ENCODE measurements at places on chromosomes 1 and 21.

DNA sequence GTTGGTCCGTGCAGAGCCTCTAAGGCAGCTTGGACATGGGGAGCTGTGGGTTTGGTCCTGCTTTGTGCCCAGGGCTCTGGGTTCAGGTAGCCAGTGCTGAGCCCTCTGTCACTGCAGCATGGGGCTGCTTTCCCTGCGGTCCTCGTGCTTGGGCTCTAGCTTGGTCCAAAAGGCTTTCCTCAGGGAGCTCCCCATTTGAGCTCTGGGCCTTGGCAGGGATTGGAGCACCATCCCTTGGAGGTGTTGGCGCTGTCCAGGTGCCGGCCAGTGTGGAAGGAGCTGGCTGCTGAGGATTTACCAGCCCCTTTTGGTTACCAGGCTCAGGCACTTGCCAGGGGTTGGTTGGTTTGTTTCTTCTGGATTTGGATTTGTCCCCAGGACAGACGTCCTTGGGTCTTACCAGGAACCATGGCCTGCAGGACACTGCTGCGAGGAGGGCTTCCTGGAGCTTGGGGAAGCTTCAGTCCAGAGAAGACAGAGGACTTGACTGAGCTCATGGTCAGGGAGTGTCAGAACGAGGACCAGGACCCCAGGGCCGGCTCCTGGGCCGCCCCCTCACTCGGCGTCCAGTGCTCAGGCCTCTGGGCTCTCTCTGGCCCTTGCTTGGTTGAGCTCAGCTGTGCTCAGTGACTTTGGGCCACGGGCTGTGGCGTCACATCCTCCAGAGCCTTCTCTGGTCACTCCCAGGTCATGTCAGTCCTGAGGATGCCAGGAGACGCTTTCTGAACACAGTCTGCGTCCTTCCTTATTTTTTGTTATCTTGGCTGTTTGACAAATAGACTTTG is 224.7 kb downstream of the CAMTA1 start:
- DNase-seq = no peak

GRCh38 chr1:44433209-44433608 is 28.2 kb downstream of the RNF220 start:
- DNase-seq = no peak

DNA sequence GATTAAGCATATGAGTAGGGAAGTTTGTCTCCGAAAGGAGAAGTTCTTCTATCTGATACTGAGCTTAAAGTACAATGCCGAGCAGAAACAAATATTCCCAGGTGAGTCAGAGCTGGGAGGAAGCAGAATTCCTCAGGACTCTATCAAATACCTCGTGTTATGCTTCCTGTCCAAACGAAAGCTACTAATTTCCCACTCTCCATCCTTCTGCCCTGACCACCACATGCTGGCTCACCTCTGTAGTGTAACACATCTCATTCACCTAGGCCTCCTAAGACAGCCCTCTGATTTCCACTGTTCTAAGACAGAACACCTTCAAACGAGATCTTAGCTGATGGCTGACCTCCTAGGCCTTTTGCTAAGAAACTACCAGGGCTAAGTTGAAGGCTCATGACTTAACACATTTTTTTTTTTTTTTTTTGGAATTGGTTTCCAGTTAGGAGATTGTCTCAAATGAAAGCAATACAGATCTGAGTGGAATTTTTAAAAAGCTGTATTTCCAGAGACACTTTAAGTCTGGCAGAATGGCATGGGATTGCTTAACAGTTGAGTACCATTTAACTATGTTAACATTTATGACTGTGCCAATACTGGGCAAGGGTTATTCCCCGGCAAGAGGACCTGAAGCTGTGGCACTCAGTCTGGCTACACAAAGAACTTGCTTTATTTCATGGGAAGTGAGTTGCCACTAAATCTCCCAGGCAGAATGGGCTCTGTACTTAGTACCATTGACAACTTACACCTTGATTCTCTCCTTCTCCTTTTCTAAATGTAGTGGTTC is 583.4 kb downstream of the DPYD start:
- DNase-seq = no peak

DNA sequence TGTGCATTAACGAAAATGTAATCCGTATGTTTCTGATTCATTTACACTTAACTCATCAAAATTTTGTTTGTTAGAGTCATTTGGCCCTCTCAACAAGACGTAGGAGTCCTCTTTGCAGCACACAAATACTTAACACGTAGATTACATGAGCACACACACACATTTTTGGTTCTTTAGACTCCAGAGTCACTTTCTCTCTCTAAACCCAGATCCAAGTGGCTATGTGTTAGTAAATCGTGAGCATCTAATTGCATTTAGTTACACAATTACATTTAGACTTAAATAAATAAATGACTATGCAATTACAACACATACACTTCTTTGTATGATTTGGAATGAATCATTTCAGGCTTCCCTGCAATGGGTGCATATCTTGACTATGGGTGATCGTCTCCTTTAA is 109.0 kb upstream of the GREM2 start:
- DNase-seq = no peak

DNA sequence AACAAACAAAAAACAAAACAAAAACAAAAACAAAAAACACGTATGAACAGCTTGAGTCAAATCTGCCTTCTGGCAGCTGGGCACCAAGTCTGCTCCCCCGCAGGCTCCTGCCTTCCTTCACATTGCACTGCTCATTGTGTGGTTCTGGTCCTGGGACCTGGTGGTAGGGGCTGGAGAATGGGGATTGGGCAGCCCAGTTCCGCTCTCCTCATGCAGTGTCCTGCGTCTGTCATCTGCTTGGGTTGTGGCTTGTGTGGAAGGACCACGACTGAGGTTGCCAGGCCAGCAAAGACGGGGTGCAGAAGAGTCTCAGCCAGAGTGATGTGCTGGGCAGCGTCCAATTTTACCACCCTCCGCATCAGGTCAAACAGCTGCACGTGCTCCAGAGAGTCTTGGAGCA is 11.1 kb downstream of the OR2AJ1 start:
- DNase-seq = no peak

- DNase-seq = peak; percentile 33
Measured at GRCh38 chr1:26161415-26162219, 2.7 kb downstream of the FAM110D start.

- DNase-seq = no peak
Measured at GRCh38 chr1:172751683-172752082, 92.8 kb downstream of the FASLG start.

DNA sequence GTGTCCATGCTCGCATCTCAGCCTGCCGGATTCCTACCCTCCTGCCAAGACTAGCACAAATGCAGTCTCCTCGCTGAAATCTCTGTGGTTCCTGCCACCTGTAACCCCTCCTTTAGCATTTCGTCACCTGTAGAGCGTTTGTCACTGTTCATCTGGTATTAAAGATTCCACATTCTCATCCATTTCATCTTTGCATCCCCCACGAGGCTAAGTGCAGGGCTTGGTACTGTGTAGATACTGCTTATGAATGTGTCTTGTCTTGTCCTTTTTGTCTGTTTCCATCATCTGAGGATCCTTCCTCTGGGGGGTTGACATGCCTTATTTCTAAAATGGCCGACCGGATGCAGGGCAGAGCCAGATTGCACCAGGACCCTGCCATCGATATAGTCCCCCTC is 53.7 kb upstream of the DNAJC6 start:
- no peak for DNase-seq

DNA sequence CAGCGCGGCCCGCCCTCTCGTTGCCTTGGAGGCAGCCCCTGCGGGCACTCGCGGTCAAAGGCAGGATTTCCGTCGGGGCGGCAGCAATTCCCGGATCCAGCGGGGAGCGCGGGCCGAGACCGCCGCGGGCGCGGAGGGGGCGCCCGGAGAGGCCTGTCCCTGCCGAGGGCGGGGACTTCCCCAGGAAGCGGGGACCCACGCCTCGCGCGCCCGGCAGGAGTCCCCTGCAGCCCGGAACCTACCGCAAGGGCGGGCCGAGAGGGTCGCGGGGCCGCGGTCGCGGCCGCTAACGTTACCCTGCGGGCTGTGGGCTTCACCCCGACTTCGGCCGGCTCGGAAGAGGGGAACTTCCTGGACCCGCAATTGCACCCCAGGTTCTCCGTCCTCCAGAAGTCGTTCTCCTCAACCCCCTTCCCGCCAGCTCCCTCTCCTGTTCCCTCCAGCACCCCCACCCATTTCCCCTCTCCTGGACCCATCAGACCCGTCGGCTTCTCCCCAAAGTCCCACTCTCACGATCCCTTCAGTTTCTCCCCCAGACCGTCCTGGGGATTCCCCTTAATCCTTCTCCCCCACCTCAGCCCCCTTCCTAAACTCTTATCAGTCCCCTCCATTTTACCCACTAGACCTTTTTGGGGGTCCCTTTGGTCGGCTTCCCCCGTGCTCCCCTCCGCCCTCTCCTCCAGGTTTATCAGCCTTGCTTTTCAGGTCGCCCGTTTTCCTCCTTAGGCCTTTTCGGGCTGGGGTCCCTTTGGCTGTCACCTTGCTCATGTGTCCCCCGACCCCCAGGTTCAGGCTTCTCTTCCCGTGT is 604 bp downstream of the FGR start:
- DNase-seq = no peak

- DNase-seq = no peak
Measured at GRCh38 chr1:85473390-85473789, 8.4 kb upstream of the DDAH1 start.

GRCh38 chr1:158329733-158330132 is 1.6 kb downstream of the CD1B start:
- DNase-seq = no peak

DNA sequence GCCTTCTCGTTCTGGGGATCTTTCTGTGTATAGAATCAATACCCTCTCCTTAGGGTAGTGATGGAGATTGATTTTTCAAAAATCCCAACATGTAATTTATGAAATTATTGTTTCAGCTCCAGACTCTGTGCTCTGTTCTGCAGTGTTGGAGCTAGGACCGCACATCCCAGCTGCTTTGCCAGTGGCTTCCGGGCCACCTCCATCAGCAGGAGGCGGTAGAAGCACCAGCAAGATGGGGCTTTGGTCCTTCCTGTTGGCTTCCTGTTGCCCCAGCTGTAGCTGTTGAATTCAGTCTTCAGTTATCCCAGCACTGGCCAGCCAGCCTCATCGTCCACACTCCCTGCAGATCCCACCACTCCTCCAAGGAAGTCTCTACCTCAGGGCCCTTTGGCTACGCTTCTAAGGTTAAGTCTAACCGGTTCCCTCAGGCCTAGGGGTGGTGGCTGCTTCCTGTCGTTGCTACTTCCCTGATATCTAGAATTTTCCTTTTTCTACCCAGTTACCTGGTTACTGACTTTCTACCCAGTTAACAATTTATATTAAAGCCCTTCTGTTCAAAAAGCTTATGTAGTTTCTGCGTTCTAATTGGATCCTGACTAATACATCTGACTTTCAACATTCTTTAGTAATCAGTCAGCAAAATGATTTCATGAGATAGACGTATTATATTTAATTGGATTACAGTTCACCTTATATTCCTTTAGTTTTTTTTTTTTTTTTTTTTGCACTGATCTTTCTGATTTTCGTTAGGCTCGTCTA is 24.6 kb downstream of the GALNT2 start:
- DNase-seq = no peak

- no peak for DNase-seq
Measured at GRCh38 chr1:248065071-248065470, 18.4 kb downstream of the OR2L3 start.

GRCh38 chr1:87201768-87202167 is 126.9 kb upstream of the LMO4 start:
- DNase-seq = no peak

DNA sequence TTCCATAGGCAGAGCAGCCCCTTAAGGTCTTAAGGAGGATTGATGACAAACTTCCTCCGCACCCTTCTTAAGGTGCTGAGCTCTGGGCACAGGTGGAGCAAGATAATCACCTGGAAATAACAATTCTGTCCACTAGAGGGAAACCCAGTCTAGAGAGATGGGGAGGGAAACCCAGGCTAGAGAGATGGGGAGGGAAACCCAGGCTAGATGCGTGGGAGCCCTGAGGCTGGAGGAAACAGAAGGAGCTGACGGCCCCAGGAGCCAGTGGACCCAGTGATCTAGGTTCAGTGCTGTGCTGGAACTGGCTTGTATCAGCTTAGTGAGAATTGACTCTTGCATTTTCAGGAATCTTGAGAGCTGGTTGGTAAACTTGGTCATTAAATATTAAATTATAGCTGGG is 17.8 kb upstream of the MYCL start:
- peak; percentile 28 for DNase-seq

DNA sequence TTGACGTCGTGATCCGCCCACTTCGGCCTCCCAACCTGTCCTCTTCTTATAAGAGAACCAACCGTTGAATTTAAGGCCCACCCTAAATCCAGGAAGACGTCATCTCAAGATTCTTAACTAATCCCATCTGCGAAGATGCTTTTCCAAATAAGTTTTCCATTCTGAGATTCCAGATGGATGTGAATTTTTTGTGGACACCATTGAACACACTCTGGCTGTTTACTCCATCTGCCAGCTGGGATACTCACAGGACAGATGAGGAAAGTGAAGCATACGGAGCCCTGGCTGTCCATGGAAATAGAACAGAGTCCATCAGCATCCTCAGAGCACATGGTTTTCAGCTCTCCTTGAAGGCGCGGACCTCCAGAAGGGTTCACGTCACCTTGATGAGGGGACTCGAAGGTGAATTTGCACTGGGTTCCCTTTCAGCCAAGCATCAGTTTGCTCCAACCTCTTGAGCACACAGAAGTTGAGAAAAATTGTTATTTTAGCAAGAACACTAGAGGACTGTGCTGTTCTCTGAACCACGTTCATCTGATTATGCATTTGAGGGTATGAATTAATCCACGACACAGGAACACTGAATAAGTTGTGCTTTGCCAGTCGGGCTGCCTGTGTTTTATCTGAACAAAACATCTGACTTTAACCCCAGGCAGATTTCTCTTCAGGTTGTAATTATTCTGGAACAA is 68.6 kb downstream of the KAZN start:
- no peak for DNase-seq

DNA sequence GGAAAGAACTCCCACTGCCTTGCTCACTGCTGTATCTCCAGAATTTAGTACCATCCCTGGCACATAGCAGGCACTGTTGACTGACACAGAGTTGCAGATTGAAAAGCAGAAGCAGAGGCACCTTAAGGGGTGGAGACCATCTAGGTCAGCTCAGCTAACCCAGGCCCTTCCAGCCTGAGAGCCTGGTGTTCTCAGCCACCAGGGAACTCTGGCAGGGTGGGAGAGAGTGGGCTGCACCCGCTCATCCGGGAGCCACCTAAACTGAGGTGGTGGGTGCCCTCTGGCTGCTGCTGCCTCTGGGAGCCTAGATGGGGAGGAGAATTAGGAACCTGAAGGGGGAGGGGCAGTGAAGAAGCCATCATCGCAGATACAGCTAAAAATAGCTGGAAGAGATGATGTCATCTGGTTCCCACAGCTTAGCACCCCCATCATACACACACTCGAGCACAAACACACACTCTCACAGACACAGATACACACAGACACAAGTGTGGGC is 1.5 kb upstream of the TSPAN1 start:
- DNase-seq = peak; percentile 15

DNA sequence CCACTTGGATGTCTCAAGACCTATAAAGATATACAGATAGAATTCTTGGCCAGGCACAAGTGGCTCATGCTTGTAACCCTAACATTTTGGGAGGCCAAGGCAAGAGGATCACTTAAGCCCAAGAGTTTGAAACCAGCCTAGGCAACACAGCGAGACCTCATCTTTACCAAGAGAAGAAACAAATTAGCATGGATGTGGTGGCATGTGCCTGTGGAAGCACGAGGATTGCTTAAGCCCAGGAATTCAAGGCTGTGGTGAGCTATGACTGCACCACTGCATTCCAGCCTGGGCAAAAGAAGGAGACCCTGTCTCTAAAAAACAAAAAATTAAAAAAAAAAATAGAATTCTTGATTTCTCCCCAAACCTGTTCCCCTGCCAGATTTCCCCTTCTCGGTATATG is 8.3 kb downstream of the ASAP3 start:
- no peak for DNase-seq

GRCh38 chr1:6476483-6476882 is 10.5 kb upstream of the TNFRSF25 start:
- DNase-seq = no peak

- no peak for DNase-seq
Measured at GRCh38 chr1:186775881-186776560, 52.7 kb upstream of the PLA2G4A start.

Measured in astrocyte of the spinal cord (primary cell).